B cell (primary cell): ENCODE measurements at places on chromosomes 1 and 21.

- DNase-seq, result no peak
- no peak overlapping the region for H3K27ac ChIP-seq
- H3K27me3 ChIP-seq, result peaks cover 2% of the 10 kb centered on the region
- H3K4me3 ChIP-seq, result no peak overlapping the region
- H3K36me3 ChIP-seq, result no peaks in the 10 kb centered on the region
- no peaks in the 10 kb centered on the region for H3K4me1 ChIP-seq
Observed at GRCh38 chr1:30550365-30551220, 172.8 kb downstream of the MATN1 start.

GRCh38 chr21:20004367-20004766, 993.8 kb upstream of the NCAM2 start:
- no peak for DNase-seq
- H3K27me3 ChIP-seq, result no peaks in the 10 kb centered on the region
- no peaks in the 10 kb centered on the region for H3K4me1 ChIP-seq
- H3K4me3 ChIP-seq, result no peak overlapping the region
- no peak overlapping the region for H3K27ac ChIP-seq

- H3K27ac ChIP-seq, result no peak overlapping the region
- no peaks in the 10 kb centered on the region for H3K36me3 ChIP-seq
- no peak for DNase-seq
- no peaks in the 10 kb centered on the region for H3K4me1 ChIP-seq
- H3K4me3 ChIP-seq, result no peak overlapping the region
Observed at GRCh38 chr21:28818663-28819278, 173.9 kb downstream of the LTN1 start.

DNA sequence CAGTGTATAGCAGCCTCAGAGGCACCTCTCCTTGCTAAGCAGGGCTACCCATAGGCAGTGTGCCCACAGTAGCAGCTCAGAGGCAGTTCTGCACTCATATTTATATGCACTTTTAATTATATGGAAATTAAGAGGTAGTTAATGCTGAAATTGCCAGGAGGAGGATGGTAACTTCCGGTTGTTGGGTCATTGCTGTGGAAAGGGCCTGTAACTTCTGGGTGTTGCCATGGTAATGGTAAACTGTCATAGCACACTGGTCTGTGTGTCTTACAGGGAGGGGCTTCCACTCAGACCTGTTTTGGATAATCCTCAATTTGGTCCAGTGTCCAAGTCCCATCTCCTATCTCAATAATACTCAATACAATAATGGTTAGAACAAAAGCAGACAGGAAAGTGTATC, 7.6 kb downstream of the CFH start:
- no peak for DNase-seq
- no peaks in the 10 kb centered on the region for H3K4me1 ChIP-seq
- no peaks in the 10 kb centered on the region for H3K36me3 ChIP-seq
- no peak overlapping the region for H3K27ac ChIP-seq
- H3K27me3 ChIP-seq, result no peaks in the 10 kb centered on the region
- H3K4me3 ChIP-seq, result no peak overlapping the region

GRCh38 chr1:23936481-23937176, 23.0 kb upstream of the PNRC2 start:
- H3K4me3 ChIP-seq, result no peak overlapping the region
- H3K27ac ChIP-seq, result no peak overlapping the region
- H3K36me3 ChIP-seq, result no peaks in the 10 kb centered on the region
- H3K4me1 ChIP-seq, result peaks cover 20% of the 10 kb centered on the region
- no peaks in the 10 kb centered on the region for H3K27me3 ChIP-seq

GRCh38 chr1:111202707-111203623, 2.5 kb upstream of the DENND2D start:
- H3K27me3 ChIP-seq, result no peaks in the 10 kb centered on the region
- peak overlapping the region; percentile 83 for H3K4me3 ChIP-seq
- H3K4me1 ChIP-seq, result peaks cover 83% of the 10 kb centered on the region
- peak overlapping the region; percentile 96 for H3K27ac ChIP-seq
- DNase-seq, result peak; percentile 31

DNA sequence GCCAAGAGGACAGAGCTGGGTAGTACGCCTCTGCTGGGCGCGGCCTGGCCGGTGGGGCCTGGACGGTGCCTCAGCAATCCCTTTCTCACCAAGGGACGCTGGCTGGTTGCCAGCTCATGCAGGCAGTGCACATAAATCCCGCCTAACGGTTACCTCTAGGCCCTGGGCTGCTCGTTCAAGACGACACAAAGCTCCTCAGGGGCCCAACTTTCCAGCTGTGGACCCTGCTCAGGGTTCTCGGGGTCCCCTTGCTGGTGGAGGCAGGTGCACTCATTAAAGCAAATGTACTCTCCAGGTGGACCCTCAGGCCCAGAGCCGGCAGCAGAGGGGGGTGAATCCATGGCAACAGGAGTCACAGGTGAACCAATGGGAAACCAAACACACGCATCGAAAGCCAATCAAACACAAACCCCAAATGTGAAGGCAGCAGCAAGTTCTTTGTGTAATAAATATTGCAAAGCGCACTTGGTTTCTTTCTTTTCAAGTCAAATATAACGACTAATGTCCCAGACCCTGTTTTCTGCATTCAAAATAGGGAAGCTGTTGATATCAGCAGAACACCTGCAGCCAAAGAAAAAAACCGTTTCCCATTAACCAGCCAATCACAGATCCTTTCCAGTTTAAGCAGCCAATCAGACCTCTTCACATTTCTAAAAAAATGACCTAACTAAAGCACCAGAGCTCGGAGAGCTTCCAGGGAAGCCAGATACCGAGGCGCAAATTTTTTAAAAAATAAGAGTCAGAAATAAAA, 26.1 kb upstream of the CLSTN1 start:
- peak overlapping the region; percentile 70 for H3K4me3 ChIP-seq
- H3K36me3 ChIP-seq, result no peaks in the 10 kb centered on the region
- H3K27ac ChIP-seq, result peak overlapping the region; percentile 88

DNA sequence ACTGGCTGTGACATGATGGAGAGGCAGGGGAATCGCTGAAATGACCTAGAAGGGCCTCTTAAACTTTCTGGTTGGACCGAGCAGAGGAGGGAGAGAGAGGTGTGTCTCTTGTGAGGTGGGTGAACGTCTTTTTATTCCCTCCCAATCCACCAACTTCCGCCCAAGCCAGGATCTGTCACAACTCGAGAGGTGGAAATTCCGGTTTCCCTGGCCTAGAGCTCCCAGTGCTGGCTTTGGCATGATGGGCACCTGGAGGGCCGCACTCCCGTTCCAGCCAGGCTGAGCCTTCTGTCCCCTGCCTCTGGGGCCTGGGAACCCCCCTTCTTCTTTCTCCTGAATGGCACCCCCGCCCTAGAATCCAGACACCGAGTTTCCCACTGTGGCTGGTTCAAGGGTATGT, at the start of gene SEMA4A:
SEMA4A (plus strand) TSS at position 224 of the 400 bp plus-strand sequence. CDS start 994 bp downstream, outside the sequence.
- peaks cover 100% of the 10 kb centered on the region for H3K4me1 ChIP-seq
- DNase-seq, result no peak
- H3K27ac ChIP-seq, result peak within 1 kb of the TSS; percentile 90
- H3K4me3 ChIP-seq, result peak within 1 kb of the TSS; percentile 52

DNA sequence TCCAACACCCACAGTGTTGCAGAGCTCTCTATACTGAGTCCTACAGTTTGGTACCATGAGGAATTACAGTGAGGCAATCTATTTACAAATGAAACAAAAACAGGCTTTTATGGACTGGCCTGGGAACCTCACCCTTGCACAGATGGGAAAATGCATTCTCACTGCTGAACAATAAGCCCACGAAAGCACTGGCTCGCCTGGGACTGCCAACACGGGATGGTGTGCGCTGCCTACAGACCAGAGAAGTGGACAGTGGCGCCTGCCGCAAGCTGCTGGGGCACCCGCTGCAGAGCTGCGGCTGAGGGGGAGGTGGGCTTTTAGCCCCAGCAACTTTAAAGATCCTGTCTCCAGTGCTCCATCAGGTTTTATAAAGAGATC, 28.5 kb upstream of the ABCG1 start:
- H3K27me3 ChIP-seq, result no peaks in the 10 kb centered on the region
- no peak overlapping the region for H3K27ac ChIP-seq
- peaks cover 35% of the 10 kb centered on the region for H3K4me1 ChIP-seq
- no peak for DNase-seq
- no peaks in the 10 kb centered on the region for H3K36me3 ChIP-seq

DNA sequence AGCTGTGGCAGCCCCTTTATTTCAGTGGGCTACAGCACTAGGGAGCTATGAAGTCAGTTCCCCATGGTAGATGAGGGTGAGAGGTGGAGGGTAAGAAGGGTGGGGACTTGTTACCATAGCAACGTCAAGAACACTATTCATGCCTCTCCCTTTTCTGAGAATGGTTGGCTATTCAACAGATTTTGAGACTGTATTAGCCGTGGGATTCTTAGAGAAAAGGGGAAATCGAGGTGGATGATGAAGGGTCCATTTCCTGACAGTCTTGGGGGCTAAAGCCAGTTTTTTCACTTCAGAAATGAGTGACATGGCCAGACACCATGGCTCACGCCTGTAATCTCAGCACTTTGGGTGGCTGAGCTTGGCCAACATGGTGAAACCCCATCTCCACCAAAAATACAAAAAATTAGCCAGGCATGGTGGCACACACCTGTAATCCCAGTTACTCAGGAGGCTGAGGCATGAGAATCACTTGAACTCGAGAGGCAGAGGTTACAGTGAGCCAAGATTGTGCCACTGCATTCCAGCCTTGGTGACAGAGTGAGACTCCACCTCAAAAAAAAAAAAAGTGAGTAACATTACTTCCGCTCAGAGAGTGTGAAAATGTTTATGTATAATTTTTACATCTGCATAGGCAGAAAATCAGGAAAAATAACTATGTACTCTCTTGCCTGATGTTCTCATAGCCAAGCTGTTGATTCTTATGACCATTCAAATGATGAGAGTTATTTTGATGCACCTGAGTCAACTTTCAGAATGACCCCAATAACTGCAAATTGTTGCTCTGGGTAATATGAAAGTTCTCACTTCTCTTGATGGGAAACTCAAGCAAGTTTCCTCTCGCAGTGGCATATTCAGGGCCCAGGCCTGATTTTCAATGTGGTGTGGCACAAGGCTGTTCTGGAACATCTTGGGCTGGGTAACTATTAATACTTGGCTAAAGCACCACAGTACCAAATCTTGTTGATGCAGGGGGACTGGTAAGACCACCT, 23.2 kb upstream of the RGSL1 start:
- H3K27me3 ChIP-seq, result no peaks in the 10 kb centered on the region
- no peaks in the 10 kb centered on the region for H3K4me1 ChIP-seq
- H3K36me3 ChIP-seq, result no peaks in the 10 kb centered on the region
- no peak overlapping the region for H3K27ac ChIP-seq

DNA sequence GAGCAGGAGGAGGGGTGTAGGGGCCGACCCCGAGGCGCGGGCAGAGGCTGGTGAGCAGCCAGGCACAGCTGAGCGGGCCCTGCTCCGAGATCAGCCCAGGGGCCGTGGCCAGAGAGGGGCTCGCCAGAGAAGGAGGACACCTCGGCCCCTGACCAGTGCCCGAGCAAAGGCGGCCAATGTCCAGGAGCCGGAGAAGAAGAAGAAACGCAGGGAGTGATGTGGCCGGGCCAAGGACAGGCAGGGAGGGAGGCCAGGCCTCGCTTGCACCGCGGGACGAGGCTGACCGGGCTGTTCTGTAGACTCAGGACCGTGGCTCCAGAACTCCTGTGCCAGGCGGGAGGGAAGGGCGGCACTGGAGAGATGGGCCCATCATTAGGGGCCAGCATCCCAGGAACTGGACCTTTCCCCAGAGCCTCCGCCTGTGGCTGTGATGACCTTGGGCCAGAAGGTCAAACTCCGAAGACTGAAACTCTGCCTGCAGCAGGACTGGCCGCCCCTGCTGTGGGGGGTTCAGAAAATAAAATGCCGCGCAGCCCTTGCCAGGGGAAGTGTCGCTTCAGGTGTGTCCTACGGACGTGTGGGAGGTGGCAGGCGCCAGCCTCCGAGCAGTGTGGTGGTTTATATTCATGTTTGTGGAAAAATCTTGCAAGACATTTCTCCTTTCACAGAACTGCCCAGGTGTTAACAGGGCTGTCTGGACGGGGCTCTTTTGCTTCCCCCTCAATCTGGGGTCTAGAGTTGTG, 14.4 kb downstream of the RRP1 start:
- no peak overlapping the region for H3K27ac ChIP-seq
- H3K36me3 ChIP-seq, result peaks cover 51% of the 10 kb centered on the region
- peaks cover 4% of the 10 kb centered on the region for H3K27me3 ChIP-seq

- peaks cover 8% of the 10 kb centered on the region for H3K36me3 ChIP-seq
- peaks cover 9% of the 10 kb centered on the region for H3K4me1 ChIP-seq
- no peak overlapping the region for H3K4me3 ChIP-seq
- no peak for DNase-seq
- H3K27me3 ChIP-seq, result no peaks in the 10 kb centered on the region
Observed at GRCh38 chr1:180000575-180000974, 46.0 kb downstream of the CEP350 start.

GRCh38 chr21:39661740-39662139, 49.0 kb downstream of the B3GALT5 start:
- H3K27ac ChIP-seq, result no peak overlapping the region
- no peaks in the 10 kb centered on the region for H3K4me1 ChIP-seq
- no peak overlapping the region for H3K4me3 ChIP-seq

DNA sequence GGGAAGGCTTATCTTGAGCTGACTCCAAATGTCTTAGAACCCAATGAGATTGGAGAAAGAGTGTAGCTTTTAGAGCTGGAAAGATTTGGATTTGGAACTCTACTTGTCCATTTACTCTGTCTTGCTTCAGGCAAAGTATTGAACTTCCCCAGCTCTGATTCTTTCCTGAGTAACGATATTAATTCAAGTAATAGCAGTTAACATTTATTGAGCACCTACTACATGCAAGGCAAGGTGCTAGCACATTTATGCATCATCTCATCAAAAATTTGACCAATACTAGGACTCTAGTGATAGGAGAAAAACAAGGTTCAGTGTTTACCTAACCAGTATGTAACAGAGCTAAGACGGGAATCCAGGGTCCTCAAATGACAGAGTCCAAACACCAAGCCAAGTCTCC, 2.5 kb upstream of the LRRN2 start:
- no peak overlapping the region for H3K27ac ChIP-seq
- H3K27me3 ChIP-seq, result no peaks in the 10 kb centered on the region

- no peaks in the 10 kb centered on the region for H3K36me3 ChIP-seq
- H3K27me3 ChIP-seq, result no peaks in the 10 kb centered on the region
- no peak overlapping the region for H3K4me3 ChIP-seq
- peak; percentile 79 for DNase-seq
- H3K4me1 ChIP-seq, result peaks cover 3% of the 10 kb centered on the region
Observed at GRCh38 chr1:167059045-167059808, 30.9 kb downstream of the GPA33 start.
